ENCODE measurements at places on chromosomes 12 and 14.

DNA sequence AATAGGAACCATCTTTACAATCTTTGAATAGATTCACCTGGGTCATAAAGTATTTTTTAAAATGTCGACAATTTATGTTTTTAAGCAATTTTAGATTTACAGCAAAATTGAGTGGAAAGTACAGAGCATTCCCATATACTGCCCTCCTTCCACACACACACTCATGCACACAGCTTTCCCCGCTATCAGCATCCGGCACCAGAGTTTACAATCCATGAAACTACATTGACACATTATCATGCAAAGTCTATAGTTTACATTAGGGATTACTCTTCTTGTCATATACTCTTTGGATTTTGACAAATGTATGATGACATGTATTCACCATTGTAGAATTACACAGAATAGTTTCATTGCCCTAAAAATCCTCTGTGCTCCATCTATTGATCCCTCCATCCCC, 9.0 kb upstream of the SYNE2 start:
- DNase-seq: no peak

DNA sequence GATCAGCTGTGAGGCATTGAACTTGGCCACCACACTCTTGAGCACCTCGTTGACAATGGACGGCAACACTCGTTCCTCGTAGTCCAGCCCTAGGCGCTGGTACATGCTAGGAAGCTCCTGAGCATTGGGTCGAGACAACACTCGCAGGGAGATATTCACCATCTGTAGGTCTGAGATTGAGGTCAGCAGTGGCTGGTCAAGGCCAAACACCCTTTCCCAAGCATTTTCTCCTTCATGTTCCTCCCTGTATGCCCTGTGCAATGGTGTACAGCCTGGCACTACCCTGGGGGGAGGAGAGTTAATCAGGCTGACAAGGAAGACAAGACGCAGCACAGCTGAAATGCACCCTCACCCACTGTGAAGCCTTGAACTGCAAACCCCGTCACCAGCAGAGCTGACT, 2.0 kb downstream of the PHB2 start:
- no peak for DNase-seq

- DNase-seq: no peak
Measured at GRCh38 chr12:49636979-49637755, 13.8 kb downstream of the PRPF40B start.

- no peak for DNase-seq
Measured at GRCh38 chr12:48420039-48420775, 52.2 kb upstream of the ANP32D start.

DNA sequence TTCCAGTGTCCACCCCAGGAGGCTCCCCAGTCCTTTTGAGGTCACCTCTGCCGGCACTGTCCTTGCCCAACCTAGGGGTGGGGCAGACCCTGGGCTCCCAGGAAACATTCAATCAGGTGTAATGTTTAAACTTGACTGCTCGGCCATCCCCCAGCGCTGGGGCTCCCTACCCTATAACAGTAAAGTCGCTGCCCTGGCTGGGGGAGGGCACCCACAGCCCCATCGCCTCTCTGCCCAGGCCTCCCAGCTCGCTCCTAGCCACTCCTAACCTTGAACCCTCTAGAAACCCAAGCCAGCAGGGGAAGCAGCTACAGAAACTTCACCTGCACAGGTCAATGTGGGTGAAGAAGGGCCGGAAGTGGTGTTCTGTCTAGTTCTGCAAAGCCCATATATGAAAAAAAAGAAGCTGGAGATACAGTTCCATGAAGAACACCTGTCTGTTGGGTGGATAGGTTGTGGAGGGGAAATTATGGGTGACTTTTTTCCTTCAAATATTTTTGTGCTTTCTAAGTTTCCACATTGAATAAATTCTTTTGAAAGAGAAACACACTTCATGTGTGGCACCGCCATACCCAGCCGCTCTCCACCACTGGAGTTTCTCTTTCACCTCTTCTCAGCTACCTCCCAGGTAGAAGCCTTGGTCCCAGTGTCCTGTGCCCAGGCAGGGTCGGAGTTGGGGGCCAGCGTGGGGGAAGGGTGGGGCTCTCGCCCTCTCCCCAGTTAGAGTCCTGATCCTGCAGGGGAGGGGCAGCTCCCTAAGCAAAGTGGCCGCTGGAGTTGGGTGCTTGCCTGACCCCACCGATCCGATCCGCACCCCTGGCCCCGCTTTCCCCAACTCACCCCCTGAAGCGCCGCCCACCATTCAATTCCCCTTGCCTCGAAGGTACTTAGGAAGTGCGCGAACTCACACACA, 1.1 kb downstream of the CLMN start:
- no peak for DNase-seq

GRCh38 chr14:64244279-64244678, 49.9 kb downstream of the ESR2 start:
- DNase-seq: no peak
